ENCODE measurements at places on chromosomes 1 and 21.

DNA sequence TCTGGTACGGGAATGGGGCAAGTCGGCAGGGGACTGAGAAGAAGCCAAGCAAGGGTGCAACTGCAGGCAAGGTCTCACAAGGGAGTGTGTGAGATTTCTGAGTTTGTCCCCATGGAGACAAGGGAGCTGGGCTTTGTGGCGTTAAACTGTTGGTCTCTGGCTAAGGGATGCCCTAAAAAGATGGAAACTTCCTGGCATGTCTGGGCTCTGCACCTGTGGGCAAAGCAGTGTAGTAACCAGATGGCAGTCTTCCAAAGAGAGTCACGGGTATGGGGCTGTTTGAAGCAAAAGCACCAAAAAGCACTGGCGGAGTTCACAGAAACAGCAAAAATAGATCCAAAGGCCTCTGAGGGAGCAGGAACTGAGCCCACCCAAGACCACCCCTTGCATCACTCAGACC is 104.8 kb upstream of the SLC44A3 start:
- no peak for DNase-seq

DNA sequence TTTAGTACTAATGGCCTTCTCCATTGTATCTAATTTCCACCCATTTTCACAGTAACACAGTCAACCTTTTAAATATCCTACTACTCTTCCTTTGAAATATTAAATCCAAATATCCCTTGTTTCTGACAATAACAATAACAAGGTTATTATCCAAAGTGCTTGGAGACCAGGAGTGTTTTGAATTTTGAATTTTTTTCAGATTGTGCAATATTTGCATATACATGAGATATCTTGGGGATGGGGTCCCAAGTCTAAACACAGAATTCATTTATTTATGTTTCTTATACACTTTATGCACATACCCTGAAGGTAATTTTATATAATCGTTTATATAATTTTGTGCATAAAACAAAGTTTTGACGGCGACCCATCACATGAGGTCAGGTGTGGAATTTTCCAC is 17.5 kb downstream of the DMAP1 start:
- DNase-seq = no peak

DNA sequence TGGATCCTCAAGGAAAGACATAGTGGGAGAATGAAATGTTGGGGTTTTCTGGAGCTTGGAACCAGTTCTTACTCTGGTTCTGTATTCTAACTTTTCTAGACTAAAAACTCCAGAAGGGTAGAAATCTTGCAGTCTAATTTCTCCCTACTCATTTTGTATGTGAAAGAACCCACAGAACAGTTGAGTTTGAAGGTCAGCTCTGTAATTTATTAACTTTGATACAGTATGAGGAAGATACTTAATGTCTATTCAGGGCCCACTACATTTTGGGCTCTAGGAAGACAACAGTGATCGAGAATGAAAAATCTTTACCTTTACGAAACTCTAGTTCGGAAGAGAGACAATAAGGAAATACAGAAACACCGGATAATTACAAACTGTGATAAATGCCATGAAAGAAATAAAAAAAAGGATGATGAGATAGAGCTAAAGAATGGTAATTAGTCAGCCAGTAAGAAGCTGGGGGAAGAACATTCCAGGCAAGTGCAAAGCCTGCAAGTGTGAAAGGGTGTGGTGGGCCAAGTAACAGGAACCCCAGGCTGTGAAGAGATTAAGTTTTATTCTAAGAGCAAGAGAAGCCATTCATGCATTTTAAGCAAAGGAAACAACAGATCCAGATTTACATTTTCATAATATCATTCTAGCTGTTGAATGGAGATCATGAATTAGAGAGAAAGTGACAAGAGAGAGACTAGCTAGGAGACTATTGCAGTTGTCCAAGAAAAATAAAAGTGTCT is 159.9 kb upstream of the HMCN1 start:
- DNase-seq = no peak

DNA sequence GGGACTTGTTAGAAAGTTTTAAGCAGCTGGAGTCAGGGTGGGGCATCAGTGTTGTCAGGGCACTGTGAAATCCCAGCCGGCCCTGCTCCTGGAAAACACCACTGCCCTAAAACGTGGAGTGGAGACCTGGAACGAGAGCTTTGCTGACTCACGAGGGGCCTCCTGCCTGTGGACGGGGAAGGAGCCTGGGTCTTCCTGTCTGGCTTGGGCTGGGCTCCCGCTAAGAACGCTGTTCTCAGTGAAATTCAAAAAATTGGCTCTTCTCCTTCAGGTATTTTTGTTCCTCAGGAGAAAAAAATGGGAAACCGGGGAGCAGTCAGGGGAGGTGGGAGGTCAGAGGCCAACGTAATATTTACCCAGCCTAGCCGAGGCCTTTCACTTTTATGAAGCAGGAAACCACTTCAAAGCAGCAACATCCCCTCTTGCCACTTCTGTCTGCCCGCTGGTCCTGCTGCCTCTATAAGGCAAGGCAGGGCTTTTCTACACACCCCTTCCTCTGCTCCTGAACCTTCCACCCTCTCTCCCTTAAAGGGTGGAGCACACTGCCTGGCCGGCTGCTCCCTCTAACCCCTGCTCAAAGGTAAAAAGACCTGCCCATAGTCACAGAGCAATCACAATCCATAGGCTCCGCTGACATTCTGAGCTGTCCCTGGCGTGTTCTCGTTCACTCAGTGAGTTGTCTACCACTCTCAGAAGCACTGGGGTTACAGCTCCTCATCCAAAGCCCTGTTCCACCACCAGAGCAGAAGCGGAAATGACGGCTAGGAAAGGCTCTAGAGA is 8.0 kb downstream of the PLXNA2 start:
- DNase-seq = no peak

GRCh38 chr1:233668725-233669294 is 54.9 kb downstream of the KCNK1 start:
- no peak for DNase-seq

DNA sequence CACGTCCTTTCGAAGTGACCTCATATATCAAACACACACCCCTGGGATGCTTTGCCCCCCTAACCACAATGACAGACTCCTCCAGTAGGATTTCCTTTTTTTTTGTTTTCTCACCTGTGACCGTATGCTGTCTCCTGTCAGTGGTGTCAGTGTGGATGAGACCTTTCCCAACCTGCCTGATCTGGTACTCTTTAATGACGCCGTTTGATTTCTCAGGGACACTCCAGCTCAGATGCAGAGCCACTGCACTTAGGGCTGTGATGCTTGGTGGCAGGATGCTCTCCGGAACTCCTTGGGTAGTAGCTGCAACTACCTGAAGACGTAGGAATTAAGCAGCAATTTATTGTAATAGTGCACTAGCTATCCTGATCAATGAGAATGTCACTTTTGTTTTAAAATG is 212.6 kb downstream of the KCTD3 start:
- no peak for DNase-seq

DNA sequence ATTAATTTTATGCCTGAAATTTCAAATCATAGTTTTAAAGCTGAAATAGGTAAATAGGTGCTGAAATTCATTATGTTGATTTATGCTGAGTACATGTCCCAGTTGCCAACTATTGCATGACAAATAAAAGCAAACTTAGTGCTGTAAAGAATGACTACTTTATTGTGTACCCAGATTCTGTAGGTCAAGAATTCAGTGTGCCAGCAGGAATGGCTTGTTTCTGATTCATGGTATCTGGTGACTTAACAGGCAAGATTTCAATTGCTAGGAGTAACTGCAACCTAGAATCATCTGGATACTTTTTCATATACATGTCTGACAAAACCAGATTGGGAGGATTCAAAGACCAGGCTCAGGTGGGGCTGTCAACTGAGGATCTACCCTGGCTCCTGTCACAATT is 678.4 kb upstream of the ADAMTS5 start:
- DNase-seq = no peak

DNA sequence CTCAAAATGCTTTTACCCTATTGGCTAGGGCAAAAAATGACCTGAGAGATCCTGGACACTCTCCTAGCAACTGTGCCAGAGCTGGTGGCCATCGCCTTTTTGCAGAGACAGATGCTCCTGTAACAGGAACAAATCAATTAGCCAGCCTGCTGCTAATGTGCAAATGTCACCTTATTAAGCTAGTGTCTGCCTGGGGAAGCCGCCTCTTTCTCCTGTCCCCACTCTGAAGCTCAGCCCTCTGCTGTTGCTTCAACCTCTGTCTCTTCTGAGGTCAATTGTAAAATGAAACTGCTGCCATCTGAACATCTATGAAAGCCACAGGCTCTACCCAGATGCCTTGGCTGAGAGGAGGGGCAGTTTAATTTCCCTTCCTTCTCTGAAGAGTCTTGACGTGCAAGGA is 85.5 kb upstream of the CACNA1E start:
- DNase-seq = no peak

DNA sequence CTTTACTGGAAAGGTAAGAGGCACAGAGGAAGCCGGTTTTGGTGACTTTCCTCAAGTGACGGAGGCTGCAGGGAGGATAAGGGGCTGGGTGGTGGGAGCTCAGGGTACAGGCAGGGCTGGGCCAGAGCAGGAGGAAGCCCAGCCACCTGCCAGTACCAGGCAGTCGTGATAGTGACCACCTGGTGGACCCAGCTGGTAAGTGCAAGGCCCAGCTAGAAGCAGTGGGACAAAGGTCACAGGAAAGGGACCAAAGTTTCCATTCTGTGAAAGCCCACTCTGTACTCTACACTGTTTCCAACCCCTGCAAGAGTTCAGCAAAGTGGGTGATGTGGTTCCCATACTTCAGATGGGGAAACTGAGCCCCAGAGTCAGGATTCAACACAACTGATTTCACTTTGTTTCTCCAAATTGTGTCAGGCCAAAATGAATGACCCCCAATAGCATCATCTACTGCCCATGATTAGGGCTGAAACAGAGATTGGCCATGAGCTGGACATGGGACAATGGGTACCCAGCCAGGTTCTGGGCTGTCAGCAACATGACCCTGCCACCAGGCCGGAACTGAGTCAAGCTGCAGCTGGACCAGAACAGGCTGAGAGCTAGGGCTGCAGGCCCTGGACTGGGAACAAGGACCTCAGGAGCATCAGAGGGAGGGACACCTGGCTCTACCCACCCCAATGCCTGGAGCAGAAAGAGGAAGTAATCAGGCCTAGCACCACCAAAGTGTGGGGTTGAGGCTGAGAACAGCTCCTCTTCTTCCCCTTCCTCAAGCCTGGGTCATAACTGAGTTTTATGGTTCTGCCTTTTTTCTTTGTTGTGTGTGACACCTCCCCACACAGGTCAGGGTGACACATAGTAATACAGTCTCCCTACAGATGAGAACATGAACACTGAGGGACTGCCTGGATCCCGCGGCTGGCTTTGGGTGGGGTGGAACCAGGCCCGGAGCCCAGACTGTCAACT is 50.2 kb downstream of the KCNN3 start:
- DNase-seq = no peak

GRCh38 chr1:26218906-26219494 is 15.0 kb upstream of the CEP85 start:
- no peak for DNase-seq

- DNase-seq = no peak
Measured at GRCh38 chr1:112537456-112537855, 28.7 kb downstream of the WNT2B start.

DNA sequence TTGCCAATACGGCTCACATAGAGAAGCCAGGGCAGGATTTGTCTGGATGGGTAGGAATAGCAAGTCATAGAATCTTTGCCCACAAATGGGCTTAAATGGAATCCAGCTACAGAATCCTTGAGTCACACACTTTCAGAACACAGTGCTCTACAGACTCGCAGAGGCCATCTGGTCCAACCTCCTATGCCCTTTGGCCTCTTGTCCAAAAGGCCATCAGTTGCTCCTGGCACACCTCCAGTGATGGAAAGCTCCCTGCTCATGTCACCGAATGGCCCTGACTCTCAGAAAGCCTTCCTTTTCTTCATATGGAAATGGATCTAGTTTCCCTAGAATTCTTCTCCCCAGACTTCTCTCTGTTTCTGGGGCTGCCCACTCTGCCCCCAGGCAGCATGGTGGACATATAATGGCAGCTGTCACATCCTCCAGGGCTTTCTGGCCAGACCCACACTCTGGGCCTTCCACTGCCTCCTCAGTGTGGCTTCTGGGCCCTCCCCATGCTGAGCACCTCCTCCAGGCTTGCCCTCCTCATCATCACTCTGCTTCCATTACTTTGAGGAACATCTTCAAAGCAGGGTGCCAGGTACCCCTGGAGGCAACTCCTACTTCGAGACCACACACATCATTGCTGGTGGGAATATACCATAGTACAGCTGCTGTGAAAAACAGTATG is 33.6 kb upstream of the TRABD2B start:
- DNase-seq = no peak

GRCh38 chr21:36973986-36974850 is 7.7 kb upstream of the HLCS start:
- DNase-seq = no peak

DNA sequence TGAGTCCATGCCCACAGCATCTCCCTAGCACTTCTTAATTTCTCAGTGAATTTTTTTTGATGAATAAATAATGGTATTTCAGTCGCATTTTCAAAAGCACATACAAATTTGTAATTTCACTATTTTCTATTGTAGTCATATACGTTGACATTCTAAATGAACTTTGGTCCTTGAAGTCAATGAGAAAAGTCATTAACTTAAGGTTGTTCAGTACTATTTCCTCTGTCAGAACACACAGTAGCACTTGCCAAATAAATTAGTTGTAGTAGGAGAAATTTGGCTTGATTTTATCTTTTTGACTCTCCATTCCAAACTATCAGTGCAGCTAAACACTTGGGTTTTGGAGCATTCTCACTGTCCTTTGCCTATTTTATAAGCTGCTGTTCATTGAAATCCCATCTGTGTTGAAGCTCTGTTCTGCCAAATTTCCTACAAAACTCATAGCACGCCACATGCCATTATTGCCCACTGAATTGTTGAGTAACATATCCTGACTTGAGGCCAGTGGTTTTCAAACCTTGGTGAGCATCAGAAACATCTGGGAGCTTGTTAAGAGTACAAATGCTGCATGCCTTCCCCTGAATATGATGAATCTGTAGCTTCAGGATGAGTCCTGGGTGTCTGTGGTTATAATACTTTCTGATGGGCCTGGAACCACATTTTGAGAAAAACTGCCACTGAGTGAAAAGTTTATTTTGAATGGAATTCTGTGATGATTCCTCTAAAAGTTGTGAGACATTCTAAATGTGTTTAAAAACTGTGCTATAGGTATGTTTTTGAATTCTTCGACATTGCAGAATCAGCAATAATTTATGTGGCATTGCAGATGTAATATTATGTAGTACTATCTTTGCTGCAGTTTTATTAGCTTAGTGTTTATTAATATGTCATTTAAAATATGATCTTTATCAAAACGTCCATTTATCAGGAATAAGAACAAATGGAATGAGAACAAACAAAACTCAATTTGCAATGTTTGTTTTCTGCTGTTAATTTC is 78.9 kb downstream of the DNM3 start:
- no peak for DNase-seq

Measured in stimulated activated CD4-positive, alpha-beta T cell treated with anti-CD3 and anti-CD28 coated beads, TNF-alpha, amount 100 ng/mL, for 4 hours (primary cell).